ENCODE measurements at places on chromosomes 5 and 9.
A peak's percentile ranks its signal among the peaks of the same experiment; 100 is the strongest.

DNA sequence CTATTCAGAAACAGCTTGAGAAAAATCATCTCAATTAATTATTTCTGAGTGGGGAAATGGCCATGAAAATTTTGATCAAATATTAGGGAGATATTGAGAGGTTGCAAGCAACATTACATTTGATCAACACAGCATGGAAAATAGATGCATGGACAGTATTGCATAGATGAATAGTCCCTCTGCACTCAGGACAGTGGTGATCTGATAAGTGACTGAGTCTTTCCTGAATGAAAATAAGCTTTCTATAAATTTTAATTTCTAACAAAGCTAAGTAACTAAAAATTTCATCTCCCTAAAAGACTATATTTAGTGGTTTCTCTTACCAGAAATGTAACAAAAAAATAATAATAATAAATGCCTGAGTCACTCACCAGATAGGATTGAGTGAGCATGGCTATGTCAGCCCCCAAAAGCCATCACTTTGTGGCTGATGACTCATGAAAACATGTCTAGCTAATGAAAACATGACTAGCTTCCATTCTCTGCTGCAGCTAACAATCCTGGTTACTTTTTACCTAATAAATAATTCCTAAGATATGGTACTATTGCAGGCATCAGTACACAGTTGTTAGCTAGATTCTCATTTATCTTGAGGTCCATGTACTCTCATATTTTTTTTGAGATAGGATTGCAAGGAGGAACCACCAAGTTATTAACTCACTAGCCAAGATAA lies 1294.8 kb upstream of the ACO1 start:
- no peak for DNase-seq

DNA sequence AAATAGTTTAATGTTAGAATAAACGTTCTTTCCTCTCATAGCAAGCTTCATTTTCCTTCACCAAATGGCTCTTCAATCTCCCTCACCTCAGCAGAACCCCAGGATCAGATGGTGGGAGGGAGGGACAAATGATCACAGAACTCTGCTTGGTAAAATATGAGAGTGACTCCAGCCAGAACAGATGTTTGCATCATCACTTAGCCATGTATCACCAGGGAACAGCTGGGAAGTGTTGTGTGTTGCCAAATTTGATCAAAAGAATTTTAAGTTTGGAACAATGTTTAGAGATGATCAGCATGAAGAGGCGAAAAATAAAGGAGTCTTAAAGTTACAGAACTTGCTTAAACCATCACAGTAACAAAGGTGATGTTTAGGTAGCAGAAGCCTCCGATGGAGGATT lies 115.7 kb downstream of the FRMD3 start:
- DNase-seq: no peak

DNA sequence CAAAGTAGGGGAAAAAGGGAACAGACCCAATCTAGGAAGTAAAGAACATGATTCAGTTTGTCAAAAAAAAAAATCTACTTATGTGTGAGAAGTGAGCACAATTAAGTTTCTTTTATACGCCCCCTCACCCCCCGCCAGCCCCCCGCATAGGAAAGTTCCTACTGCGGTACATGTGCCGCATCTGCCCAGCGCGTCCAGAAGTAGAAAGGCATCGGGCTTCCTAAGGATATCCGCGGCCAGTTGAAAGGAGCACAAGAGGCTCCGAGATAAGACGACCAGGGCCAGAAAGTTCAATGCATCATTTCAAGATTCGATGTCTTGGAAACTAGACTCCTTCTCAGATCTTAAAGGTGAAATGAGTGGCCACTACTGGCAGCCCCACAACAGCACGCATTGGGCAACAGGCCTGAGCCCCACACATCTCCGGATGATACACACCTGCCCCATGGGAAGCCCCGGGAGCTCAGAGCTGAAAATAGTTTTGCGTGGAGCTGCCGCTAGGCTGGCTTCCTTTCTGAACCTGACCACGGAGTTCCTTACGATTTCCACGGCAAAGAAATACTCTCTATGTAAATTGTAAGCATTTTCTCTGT lies 203.9 kb downstream of the RAB3C start:
- no peak for DNase-seq

- no peak for DNase-seq
These were observed 63.4 kb downstream of the NR6A1 start for GRCh38 chr9:124707666-124708065.

- DNase-seq: no peak
These were observed 1.2 kb downstream of the AK3 start for GRCh38 chr9:4739587-4740387.

DNA sequence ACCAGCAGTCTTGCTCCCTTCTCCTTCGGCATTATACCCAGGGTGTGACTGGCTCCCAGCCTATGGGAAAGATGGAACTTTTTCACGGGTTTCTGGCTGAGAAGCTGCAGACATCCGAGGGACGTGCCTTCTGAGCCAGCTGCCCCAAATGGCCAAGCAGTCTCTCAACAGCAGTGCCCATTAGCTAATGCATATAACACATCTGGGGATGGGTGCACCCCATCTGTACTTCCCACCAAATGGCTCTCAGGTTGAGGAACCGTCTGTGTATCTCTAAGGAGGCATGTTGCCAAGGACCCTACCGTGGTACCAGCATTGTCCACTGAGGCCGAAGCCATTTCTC lies 25.0 kb downstream of the C5orf15 start:
- DNase-seq: no peak

- DNase-seq: no peak
These were observed 33.3 kb upstream of the SLCO6A1 start for GRCh38 chr5:102532123-102532522.

- no peak for DNase-seq
These were observed 38.8 kb upstream of the ANKRD33B start for GRCh38 chr5:10525124-10525495.

DNA sequence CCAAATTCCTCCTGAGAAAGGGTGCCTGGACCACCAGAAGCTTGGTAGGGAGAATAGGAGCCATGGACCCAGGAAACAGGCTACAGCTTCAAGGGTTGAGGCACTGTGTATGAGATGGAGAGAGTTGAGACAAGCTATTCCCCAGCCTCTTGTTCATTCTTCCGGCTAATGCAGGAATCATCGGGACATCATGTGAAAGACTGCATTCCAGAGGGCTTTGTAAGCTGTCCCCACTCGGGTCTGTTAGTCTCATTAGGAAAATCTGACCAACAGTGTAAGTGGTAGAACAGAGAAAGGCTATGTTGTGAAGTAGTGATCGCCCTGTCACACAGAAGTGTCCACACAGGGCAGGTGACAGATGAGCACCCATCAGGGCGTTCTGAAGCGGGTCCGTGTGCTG lies 81.4 kb downstream of the GABBR2 start:
- no peak for DNase-seq

DNA sequence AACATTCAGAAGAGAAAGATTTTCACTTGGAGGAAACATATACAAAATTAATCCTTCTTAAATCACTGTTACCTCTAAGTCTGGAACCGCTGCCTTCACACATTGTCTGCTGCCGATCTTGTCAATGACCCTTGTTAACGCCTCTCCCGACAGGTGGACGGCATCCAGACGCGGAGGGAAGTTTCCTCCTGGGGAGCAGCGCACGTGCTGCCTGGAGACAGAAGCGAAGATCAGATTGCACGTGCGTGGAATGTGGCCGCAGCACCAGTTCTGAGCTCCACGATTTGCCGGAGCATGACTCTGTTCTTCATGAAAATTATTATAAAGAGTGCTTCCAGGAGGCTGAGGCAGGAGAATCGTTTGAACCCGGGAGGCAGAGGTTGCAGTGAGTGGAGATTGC lies 183.6 kb upstream of the IRX4 start:
- no peak for DNase-seq

GRCh38 chr9:93698140-93698908 lies 121.9 kb downstream of the PHF2 start:
- DNase-seq: no peak

DNA sequence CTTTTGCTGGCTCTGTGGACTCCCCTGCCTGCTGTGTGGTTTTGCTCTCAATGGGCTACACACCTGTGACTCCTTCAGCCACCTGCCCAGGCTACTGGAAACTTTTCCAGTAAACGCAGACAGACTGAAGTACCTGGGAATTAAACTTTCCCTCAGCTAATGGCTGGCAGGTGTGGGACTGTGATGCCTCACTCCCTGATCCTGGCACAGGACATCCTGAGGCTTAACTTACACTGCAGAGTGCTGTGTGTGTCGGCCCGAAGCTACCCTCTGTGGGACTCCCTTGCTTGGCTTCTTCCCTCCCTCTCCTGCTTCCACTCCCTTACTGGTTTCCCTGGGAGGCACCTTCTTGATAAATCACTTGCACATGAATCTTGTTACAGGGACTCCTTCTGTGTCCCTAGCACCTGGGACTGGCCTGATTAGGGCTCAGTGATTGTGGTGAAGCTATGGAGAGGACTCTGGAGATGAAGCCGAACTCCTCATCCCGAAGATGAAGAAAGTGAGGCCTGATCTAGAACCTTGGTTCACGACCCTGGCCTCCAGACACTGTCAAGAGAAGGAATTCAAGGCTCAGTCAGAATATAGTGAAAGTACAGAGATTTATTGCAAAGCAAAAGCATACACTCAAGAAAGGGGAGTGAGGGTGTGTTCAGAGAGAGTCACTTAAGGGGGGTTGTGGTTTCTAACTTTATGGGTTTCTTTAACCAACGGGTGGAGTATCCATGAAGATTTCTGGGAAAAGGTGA lies 113.4 kb upstream of the ALDH1B1 start:
- no peak for DNase-seq

- DNase-seq: no peak
These were observed 251.6 kb downstream of the MPDZ start for GRCh38 chr9:13027879-13028278.

DNA sequence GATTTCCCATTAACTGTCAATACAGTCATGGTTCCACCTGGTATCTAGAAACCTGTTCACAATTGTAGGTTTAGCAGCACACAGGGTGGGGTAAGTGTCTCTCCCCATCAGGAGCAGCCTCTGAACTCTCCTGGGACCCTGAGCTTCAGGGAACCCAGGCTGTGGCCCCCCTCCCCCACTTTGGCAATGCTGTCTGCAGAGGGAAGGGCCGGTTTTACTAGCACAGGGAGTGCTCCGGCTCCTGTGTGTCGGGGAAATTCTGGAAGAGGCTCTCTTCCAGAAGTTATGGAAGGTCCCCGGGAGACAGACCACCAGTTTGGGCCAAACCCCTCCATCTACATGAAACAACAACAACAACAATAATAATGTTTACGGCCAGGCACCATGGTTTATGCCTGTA lies 9.9 kb downstream of the DAB2IP start:
- DNase-seq: no peak

DNA sequence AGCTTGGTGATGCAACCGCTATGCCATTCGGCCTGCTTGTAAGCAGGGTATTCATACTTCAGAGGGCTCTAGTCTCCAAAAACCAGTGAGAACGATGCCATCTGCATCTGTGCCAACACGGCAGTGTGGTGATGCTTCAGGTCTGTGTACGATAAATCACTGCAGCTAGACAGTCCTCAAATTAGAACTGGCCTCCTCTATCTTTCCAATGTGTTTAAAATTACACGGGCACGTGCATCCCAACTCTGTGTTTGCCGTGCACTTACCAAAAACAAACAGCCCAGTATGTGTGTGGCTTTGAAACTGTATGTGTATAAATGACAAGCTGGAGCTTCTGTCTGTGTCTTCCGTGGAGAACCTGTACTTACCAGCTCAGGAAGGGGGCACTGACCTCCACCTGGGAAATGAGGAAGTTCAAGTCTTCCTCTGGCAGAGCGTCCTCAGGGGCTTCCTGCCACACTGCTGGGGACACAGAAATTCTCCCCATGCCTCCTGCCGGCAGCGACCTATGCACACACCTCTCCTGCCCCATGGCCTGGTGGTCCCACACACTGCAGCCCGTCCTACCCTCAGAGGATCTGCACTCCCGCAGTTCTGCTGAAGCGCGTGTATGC lies 12.3 kb downstream of the MED10 start:
- DNase-seq: no peak

GRCh38 chr5:134001938-134002731 lies 2.6 kb downstream of the VDAC1 start:
- no peak for DNase-seq

DNA sequence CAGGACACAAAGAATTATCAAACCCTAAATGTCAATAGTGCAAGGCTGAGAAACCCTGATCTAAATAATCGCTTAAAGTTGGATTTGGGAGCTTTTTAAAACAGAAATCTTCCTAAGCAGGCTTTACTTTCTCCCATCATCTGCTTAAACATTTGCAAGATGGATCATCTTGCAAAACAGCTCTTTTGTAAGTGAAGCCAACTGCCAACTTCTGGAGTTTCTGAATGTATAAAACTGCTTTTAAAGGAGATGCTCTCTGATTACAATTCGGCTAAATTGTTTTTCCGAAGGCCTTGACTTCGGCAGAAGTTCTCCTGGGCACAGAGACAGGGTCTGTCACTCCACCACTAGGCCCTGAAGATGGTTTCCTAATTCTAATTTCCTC lies 1.3 kb downstream of the PTPN3 start:
- no peak for DNase-seq

GRCh38 chr5:165149431-165149830 lies 1644.0 kb downstream of the MAT2B start:
- DNase-seq: no peak

DNA sequence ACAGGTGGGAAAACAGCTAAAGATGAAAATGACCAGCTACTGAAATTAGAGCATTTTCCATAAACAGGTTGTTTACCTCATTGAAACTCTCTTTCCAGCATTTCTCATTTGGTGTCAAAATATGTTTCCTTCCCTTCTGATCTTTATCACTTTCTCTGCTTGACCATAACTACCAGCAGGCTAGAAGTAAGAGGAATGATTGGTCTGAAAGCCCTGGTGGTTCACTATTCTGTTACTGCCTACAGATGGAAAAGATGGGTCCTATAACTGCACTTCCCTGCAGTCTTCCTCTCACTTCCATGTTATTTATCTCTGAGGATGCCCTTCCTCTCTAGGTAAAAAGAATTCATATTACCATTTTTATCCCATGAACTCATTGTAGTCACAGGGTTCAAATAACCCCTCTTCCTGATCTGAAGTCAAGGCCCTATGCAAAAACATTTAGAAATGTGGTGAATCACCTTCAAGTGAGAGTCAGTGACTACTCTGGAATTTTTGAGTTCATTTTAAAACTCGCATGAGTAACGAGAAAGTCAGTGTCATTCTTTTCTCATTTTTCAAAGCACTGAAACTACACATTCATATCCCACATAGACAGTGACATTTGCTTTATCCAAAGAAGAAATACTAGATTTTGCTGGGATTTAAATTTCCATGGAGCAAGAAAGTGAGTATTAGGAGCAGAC lies 51.7 kb downstream of the ZNF474 start:
- DNase-seq: peak; percentile 81

- no peak for DNase-seq
These were observed 47.6 kb upstream of the MEGF10 start for GRCh38 chr5:127243011-127243410.

- DNase-seq: no peak
These were observed 57.6 kb downstream of the PTCH1 start for GRCh38 chr9:95459178-95459577.

GRCh38 chr5:113776168-113776567 lies 262.7 kb downstream of the YTHDC2 start:
- no peak for DNase-seq

- no peak for DNase-seq
These were observed 174.4 kb downstream of the MARCHF11 start for GRCh38 chr5:16005225-16005624.

- DNase-seq: no peak
These were observed 75.1 kb upstream of the ATG10 start for GRCh38 chr5:81896764-81897163.
